ENCODE measurements at places on chromosomes 6 and 20.

DNA sequence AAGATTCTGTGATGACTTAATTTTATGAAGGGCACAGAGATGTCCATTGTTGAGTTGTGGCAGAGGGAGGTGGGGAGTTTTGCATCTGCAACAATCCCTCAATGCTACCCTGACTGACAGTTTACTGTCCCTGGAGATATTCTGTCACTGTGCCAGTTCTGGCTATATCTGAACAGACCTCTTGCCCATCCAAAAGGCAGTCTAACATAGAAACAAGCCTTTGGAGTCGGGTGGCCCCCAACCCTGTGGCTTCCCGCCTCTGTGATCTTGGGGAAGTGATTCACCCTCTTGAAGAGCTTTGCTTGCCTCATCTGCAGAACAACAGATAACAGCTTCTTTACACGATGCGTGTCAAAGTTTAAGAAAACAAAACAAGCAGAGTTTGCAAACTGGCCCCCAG, 3.8 kb upstream of the E2F1 start:
- DNase-seq, result no peak

- DNase-seq, result no peak
Observed at GRCh38 chr6:169158174-169158573, 95.5 kb downstream of the THBS2 start.

DNA sequence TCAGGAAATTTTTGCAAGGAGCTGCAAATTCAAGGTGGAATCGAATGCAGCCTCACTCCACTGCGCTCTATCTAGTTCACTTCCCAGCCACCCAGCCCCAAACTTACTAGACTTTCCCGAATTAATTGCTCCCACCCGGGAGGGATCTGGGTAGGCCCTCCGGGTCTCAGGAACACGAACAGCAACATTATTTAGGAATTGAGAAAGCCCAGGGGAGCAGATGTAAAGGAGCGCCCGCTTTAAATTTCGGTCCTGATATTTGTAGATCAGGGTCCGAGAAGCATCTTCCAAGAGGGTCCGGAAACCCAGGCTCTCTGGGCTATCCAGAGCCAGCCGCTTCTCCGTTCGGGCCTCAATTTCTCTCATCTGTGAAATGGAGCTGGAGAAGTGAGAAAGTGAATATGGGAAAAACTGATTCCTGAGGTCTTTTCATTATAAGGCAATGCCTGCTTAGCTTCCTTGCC, 490 bp upstream of the ID1 start:
- DNase-seq, result no peak

DNA sequence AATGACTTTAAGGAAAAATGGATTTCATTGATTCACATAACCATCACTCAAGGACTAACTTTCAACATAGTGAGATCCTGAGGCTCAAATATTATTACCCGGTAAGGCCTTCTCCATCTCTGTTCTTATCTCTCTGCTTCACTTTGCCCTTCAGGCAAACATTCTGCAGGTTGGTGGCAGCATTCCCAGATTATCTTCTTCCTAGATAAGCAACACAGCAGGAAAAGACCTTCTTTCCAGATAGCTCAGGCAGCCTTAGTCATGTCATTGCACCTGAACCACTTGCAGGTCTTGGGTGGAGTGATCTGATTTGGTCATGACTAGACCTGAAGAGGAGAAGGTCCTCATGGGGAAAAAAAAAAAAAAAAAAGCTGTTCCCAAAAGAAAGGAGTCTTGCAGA, 5.3 kb upstream of the HIVEP2 start:
- DNase-seq, result no peak

GRCh38 chr20:23652371-23652770, 14.6 kb upstream of the CST3 start:
- no peak for DNase-seq

DNA sequence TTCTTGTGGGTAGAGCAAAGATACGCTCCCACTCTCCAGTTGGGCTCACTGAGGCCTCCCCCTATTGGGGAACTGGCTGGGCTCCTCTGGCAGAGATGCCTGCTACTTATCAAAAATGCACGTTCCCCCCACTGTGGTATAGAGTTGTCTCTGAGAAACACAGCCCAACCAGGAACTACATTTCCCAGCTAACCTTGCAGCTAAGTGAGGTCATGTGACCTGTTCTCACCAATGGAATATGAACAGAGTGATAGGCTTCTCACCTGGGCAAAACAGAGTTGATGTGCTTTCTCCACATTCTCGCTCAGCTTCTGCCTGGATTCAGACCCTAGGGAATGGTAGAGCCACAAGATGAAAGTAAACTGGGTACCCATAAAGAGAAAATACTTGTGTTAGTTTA, 49.1 kb upstream of the PTPRT start:
- DNase-seq, result no peak

DNA sequence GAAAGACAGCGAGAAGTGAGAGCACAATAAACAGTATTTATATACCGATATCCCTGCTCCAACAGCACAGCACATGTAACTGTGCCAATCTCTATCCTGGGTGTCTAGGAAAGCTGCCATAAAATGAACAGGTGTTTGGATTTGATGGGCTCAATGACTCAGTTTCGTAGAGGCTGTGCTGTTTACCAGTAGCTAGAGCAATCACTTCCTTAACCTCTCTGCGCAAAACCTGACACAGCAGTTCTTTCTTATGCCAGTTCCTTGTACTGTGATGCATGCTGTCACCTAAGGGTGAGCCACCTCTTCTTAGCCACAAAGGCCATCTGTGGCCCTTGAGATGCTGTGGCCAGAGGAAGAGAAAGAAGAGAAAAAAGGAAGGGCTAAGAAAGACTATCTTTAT, 59.3 kb downstream of the SHPRH start:
- no peak for DNase-seq

GRCh38 chr6:128519132-128519930, 1.1 kb downstream of the PTPRK start:
- no peak for DNase-seq

GRCh38 chr6:11606332-11606731, 68.8 kb downstream of the TMEM170B start:
- no peak for DNase-seq

DNA sequence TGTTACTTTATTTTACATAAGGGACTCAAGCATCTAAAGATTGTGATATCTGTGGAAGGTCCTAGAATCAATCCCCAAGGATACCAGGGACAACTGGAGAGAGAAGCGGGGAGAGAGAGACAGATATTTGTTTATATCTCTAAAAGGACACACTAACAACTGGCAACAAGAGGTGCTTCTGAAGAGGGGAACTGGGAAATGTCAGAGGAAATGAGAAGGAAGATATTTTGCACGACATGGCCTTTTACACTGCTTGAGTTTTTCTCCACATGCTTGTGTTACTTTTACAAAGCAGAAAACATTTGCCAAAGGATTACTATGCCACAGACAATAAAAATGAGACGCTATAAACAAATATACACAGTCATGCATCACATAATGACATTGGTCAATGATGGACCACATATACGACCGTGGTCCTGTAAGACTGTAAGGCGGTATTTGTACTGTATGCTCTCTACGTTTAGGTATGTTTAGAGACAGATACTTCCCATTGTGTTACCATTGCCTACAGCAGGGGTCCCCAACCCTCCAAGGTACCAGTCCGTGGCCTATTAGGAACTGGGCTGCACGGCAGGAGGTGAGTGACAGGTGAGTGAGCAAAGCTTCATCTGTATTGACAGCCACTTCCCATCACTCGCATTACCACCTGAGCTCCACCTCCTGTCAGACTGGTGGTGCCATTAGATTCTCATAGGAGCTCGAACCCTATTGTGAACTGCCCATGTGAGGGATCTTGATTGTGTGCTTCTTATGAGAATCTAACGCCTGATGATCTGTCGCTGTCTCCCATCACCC, 64.6 kb upstream of the PTPN1 start:
- no peak for DNase-seq

- no peak for DNase-seq
Observed at GRCh38 chr6:2396042-2396657, 150.7 kb upstream of the GMDS start.

- DNase-seq, result no peak
Observed at GRCh38 chr6:167831281-167831828, 4.6 kb downstream of the AFDN start.

- no peak for DNase-seq
Observed at GRCh38 chr6:36297511-36297910, 27.7 kb downstream of the PNPLA1 start.

DNA sequence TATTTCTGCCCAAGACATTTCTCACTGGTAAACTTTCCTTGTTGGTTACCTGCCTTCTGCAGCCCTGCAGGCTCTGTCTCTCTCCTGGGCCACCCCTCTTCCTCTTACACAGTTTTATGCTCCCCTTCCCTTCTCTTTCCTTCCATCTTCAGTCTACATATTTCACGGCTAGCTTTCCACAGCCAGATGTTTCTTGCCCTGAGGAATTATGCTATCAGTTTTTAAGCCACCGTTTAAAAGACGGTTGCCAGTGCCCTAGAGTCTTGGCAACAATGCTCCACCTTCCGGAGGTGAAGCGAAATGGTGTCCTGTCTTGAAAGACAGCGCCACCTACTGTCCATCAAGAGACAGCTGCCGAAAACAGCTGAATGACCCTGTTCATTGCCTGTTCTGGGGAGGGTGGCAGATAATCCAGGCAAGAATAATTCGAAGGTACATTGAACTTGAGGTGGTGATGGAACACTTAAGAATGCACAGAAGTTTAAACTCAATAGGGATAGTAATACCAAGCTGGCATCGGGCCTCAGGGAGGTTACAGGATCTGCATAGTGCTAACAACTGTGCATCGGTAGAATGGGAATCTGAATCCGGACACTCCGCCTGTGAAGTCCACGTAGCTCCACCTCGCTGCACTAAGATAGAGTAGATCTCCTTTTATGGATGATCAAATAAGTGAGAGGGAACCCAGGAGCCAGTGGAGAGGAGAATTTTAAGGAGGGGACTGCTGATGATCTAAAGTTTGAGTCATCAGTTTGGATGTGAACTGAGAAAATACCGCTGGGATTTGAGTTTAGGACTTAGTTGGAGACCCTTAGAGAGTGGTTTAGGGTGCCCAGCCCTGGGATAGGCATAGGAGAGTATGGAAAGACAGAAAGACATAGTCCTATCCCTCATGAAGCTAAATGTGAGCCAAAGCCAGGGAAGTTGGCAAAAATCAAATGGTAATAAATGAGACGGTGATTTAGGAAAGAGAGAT, 4.8 kb upstream of the TRIM40 start:
- DNase-seq, result peak; percentile 6

DNA sequence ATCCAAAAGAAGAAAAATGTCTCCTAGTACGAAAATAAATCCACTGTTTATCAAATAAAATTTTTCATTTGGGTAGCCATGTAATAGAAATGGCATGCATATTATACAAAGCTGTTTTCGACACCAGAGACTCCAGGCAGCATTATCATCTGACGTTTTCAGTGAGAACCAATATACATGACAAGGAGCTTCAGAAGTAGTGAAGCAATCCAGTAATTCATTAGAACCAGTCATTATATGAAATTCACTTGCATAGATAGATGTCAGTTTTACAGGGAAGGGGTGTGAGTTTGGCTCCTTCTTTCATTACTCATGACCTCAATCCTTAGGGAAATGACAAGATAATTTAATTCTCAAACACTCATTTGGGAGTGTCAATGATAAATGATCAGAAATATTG, 14.7 kb downstream of the HTR1B start:
- DNase-seq, result no peak

- DNase-seq, result no peak
Observed at GRCh38 chr6:118776607-118777549, 117.1 kb upstream of the ASF1A start.

DNA sequence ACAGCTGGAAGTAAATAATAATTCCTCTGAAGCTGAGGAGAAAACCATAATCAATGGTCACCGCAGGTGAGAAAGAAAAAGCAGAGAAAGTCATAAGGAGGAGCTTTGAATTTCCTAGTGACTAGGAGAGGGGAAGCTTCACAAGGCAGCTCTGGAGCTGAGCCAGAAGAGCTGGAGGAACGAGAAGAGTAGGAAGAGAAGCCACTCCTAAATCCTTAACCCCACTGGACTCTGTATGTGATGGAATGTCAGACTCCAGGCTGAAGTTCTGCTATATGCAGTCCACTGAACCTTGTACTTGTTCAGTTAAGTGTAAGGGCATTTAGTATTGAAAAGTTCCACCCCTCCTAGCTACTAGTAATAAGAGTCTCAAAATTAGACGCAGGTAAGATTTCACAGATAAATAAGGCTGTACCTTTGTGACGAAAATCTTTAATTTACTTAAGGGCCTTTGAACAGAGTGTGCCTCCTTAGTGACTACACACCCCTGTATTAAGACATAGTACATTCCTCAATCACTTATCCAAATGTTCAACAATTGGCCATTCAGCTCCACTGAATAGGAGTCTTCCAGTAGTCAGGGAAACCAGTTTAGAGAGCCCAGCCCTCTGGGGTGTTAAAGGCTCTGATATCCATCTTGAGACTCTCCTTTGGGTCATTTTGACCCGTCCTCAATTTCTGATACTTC, 71.4 kb upstream of the UFL1 start:
- DNase-seq, result no peak

- no peak for DNase-seq
Observed at GRCh38 chr6:139882234-139882633, 507.8 kb upstream of the CITED2 start.

GRCh38 chr20:53829724-53830521, 236.3 kb upstream of the ZNF217 start:
- no peak for DNase-seq

- no peak for DNase-seq
Observed at GRCh38 chr6:145733207-145733606, 2.1 kb downstream of the EPM2A start.

GRCh38 chr6:259901-260508, 32.3 kb upstream of the DUSP22 start:
- DNase-seq, result no peak

GRCh38 chr6:13526727-13527670, 39.6 kb upstream of the GFOD1 start:
- DNase-seq, result no peak

GRCh38 chr6:166620478-166621113, 6.5 kb downstream of the RPS6KA2 start:
- DNase-seq, result no peak

DNA sequence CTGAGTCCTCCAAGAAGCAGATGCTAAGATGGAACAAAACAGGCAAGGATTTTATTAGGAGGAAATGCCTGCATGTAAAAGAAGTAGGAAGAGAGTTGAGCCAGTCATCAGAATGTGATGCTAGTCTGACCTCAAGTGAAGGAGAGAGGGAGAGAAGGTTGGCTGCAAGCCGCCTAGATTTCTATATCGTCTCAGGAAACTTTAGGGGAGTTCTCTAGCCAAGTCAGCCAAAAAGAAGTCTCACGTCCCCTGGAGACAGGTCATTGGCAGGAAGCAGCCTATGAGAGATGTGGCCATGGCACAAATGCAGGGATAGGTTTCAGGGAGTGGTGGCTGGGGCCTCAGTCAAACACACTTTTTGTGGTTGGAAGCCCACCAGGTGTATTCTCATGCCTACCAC, 378.0 kb downstream of the CD109 start:
- no peak for DNase-seq
